ENCODE measurements at places on chromosomes 5 and 9.

- no peak for DNase-seq
Observed at GRCh38 chr5:7802855-7803254, 48.1 kb downstream of the CFAP90 start.

- DNase-seq: no peak
Observed at GRCh38 chr5:73351593-73351992, 97.0 kb downstream of the FOXD1 start.

- peak; percentile 94 for DNase-seq
Observed at GRCh38 chr5:179313849-179314521, 31.3 kb downstream of the ADAMTS2 start.

DNA sequence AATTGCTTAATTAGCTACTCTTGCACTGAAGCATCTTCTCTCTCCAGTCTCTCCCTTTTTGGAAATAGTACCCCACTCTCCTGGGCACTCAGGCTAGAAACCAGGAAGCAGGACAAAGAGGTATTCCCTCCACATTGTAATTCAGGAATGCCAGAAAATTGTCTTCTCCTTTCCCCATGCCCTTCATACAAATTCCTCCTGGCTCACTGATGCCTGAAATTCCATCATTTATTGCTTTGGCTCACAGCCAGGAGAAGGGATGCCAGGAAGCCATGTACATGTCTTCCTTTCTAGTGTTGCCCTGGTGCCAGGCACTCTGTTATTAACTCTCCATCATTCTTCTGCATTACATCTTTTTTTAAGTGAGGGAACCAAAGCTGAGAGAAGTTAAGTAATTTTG, 716.5 kb upstream of the C9orf72 start:
- DNase-seq: no peak

GRCh38 chr5:122102825-122103224, 24.8 kb upstream of the LOX start:
- no peak for DNase-seq

GRCh38 chr5:39437467-39437866, 12.7 kb upstream of the DAB2 start:
- DNase-seq: no peak

GRCh38 chr5:50401336-50401735, 39.8 kb downstream of the EMB start:
- DNase-seq: no peak

GRCh38 chr5:76766746-76767145, 50.8 kb downstream of the F2R start:
- DNase-seq: no peak

DNA sequence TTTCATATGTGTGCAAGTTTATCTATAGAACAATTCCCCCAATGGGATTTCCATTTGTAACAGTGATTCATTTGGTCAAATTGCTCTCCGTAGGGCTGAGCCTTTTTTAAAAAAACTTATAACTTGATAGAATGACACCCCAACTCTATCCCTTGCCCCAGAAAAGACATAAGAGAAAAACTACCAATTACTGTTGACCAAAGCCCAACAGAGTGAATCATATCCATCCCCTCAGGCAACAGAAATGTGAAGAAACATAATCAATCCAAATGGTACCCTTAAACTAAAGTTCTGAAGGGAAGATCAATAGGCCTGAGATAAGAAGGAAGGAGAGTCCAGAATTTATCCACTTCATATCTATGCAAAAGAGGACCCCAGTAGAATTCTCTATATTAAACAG, 17.8 kb downstream of the TICAM2 start:
- DNase-seq: no peak

- DNase-seq: no peak
Observed at GRCh38 chr9:37508135-37508833, 22.5 kb downstream of the POLR1E start.

DNA sequence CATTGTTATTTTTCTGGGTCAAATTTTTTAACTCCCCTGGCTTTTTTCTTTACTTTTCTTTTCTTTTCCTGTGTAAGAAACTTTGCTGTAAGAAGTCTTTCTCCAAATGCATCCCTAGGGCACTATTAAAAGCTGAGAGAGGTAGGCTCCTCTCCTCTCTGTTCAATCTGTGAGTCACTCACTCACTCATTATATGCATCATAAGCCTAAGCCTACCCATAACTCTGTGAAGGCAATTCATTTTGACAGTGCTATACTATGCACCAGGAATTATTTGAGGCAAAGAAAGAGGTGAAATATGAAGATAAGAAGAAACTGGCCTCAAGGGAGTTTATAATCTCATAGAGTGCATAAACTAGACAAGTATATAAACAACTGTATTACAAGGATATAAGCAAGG, 67.9 kb upstream of the PRR16 start:
- no peak for DNase-seq

- DNase-seq: no peak
Observed at GRCh38 chr5:114360357-114360756, 1.5 kb upstream of the KCNN2 start.

DNA sequence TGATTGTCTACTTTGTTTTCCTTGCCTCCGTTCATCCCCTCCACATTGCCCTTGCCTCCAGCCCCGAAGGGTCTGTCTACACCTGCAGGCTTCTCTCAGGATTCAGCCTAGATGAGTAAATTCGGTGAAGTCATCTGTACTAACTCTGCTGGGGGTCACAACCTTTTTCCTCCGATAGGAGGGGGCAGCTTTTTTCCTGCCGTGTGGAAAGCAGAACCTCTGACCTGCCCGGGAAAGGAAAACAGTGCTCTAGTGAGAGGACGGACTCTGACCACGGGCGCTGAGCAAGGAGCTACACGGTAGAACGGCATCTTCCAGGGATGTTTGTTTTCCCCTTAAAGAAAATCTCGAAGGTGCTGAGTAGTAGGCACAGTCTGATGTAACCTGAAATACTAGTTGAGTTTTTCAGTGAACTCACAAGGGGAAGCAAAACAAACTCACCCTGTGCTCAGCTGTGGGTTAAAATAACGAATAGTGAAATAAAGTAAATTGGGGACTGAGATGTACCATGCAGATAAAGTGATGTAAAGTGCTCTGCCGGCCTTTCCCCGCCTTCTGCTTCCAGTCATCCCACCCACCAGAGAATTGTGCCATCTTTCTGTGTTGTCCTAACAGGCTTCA, 281.8 kb downstream of the AOPEP start:
- no peak for DNase-seq

GRCh38 chr5:68780299-68780955, 313.4 kb upstream of the SLC30A5 start:
- no peak for DNase-seq

DNA sequence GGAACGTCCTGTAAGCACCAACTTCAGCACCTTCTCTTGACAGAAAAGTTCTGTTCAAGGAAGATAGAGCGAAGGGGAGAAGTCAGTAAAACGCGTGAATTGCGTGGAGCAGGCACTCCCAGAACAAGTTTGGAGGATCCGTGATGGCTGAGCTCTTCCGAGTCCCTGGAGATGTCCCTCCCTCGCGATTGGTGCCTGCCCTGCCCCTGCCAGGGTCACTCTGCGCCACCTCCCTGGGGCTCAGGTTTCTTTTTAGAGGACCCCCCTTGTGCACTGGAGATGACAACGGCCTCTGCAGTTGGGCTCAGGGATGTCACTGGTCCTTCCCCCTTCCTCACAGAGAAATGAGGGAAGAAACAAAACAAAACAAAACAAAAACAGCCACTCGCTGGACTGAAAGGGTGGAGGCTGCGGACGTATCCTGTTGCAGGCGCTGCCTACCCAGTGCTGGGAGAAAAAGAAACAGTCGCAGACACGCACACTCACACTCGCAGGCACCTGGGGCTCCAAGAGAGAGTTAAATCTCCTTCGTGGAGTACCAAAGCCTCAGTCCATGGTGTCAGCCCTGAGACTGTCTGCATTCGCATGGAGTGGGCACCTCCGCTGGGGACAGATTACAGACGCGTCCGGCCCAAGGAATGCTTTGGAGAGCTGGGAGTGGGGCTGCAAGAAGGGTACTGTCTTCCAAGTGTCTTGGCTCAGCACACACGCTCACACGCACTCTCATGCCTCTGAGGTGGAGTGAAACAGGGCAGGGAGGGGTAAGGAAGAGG, 512.7 kb downstream of the SLCO4C1 start:
- DNase-seq: peak; percentile 10

DNA sequence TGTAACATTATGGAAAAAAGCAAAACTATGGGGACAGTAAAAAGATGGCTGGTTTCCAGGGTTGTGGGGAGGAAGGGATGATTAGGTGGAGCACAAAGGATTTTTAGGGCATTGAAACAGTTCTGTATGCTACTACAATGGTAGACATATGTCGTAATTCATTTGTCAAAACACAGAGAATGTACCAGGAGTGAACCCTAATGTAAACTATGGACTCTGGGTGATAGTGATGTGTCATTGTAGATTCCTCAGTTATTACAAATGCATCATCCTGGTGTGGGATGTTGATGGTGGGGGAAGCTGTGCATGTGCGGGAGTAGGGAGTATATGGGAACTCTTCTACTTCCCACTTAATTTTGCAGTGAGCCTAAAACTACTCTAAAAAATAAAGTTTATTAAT, 135.0 kb upstream of the GABRP start:
- no peak for DNase-seq

DNA sequence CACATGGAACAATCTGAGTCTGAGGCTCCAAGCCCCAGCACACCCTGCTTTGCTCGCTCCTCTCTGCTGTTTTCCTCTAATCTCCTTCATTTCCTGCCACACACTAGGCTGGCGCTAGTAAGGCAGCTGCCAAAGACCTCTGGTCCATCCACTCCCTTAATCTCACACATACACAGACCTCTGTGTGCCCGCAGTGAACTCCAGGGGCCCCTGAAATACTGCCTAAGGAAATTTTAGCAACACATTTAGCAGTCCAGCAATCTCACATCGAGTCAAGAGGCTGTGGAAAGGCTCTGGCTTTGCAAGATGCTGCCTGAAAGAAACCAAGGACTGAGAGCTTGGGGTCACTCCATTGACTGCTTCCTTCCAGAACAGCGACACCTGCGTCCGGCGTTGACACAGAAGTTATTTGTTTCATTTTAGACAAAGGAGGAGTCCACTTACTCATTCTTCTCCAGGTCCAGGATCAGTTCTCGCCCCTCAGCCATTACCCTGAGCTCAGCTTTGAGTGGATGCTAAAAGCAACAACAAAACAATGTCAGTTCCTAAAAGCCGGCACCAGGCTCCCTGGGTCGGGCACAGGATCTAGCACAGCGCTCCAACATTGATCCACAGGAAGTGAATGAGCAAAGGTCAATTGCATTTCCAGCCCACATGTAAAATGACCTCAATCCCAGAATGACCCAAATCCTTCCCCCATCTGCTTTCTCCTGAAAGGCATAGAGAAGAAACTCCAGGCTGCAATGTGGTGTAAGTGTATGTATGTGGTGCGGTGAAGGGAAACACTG, 11.5 kb downstream of the ADAM19 start:
- no peak for DNase-seq

DNA sequence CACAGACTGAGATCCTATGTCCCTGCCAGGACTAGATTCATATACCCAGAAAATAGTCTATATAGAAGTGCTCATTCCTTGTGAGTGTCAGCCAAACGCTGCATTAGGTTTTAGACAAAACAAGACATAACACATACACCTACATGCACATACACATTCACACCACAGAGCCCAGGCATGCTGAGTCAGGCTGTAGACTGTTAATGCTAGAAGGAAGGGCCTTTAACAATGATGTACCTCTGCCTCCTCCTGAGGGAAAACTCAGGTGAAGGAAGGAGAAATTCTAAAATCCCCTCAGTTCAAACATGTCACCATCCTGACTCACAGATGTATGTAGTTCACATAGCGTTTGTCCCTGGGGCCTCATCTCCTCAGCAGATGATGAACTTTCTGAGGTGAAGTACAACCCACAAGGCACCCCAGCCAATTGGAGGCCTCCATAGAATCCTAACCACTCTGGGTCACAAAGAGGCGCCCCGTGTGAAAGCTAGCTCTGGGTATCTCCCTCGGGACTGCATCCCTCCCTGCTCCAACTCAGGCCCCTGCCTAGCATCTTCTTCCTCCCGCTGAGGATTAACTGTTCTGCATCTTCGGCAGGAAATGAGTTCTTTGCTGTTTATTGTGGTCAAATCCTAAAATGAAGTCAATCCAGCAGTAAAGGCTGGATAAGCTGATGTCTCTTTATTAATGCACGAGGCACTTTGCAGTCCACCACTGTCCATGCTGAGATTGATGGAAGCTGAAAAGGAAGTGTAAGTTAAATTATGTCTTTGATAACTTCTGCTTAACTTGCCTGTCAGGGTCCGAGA, 40.8 kb upstream of the FSTL4 start:
- no peak for DNase-seq

DNA sequence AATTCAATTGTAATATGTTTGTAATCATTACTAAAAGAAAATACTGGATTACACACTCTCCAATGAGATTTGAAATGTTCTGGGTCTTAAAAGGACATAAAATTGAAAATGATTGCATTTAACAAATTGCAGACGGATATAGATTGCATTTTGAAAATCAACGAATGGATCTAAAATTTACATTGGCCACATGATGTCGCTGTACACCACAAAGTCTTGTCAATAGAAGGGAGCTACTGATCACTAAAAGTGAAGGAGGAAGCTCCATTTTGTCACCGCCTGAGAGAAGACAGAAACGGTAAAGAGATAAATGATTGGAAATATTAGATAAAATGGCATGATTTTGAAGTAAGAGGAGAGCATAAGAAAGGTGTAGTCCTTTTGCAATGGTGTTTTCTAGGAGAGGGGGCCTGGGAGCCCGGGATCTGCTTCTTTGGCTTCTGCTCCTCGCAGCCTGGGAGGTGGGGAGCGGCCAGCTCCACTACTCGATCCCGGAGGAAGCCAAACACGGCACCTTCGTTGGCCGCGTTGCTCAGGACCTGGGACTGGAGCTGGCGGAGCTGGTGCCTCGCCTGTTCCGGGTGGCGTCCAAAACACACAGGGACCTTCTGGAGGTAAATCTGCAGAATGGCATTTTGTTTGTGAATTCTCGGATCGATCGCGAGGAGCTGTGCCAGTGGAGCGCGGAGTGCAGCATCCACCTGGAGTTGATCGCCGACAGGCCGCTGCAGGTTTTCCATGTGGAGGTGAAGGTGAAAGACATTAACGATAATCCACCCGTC, at the start of gene PCDHA1:
Gene PCDHA1, plus strand, starts transcription at position 236 of the 782 bp plus-strand sequence.
- DNase-seq: no peak

DNA sequence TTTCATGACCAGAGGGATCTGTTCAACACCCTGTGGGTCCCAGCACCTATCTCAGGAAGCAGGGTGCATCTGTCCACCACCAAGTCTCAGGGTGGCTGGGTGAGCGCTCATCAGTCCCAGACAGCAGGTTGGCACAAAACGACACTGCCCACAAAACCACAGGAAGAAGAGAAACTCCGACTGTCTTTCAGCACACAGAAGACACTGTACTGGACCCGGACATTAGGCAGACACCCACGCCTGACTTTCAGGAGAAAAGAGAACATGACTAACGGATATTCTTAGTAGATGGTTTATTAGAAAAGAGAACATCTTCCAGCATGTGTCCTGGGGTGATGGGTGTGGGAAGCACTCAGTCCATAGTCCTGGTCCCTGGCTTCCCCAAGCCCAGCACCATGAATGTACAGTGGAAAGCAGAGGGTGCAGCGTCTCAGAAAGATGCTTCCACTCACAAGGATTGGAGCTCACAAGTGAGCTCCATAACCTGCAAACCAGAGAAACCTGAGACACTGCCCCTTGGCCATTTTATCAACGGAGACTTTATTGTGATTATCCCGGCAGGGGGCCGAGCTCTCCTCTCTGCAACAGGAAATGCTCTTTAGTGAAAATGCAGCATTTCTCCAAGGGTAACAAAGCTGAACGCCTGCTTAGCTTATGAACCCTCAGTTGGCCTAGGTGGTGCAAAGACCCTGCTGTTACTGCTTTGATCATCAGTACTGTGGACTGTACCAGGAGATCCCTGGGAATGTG, 35.8 kb upstream of the LCP2 start:
- DNase-seq: no peak
